ENCODE measurements at places on chromosomes 2 and 18. TPM values are rescaled to one million over a fixed set of nuclear protein-coding genes. Genes with fewer than 3 reads are reported as not detected.

DNA sequence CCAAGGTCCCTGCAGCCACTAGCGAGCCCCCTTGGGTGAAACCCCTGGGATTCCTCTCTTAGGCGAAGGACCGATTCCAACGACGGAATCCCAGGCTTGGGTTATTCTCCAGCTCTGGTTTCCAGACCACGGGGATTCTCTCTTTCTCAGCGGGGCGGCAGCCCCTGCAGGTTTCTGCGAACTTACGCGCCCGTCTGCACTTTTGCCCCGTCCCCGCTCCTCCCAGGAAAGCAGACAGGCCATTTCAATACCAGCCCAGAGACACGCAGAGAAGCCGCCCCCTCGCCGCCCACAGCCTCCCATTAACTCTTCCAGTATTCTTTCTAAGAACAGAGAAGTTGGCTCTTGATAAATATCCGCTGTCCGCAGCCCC is 1.2 kb downstream of the CBLN2 start:
- no peak for DNase-seq

Gene AGXT
- polyA plus RNA-seq, result 0.08 TPM

DNA sequence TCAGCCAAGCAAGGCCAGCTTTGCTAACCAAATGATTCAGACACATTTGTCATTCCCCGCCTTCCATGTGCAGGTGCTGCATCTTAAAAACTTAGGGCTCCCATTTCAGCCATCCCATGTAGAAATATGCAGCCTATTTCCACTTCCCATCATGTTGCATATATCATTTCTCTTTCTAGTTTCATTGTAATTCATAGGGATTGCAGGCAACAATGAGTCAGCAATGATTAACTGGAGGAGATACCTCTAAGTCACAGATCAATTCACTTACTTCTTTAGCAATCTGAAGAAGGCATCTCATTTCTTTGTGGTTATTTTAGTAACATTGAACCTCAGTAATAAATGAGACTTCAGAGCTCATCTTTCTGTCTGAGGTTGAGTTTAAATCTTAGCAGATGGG is 276.1 kb upstream of the PKDCC start:
- DNase-seq, result no peak

DNA sequence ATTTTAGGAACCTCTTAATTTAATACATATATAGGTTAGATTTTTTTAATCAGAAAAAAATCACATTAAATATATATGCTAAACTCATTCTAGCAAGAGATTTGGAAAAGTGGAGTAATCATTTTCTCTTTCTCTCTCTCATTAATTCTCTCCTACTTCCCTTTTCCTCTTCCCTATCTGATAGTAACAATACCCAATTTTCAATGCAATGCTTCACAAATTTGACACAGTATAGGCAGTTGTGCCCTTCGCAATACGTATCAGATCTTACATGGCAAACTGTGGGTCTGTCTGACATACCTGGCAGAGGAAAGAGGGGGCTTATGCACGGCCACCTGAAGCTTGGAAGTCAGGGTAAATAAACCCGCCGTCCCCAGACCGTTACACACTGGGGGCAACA is 444.3 kb downstream of the NBAS start:
- no peak for DNase-seq

DNA sequence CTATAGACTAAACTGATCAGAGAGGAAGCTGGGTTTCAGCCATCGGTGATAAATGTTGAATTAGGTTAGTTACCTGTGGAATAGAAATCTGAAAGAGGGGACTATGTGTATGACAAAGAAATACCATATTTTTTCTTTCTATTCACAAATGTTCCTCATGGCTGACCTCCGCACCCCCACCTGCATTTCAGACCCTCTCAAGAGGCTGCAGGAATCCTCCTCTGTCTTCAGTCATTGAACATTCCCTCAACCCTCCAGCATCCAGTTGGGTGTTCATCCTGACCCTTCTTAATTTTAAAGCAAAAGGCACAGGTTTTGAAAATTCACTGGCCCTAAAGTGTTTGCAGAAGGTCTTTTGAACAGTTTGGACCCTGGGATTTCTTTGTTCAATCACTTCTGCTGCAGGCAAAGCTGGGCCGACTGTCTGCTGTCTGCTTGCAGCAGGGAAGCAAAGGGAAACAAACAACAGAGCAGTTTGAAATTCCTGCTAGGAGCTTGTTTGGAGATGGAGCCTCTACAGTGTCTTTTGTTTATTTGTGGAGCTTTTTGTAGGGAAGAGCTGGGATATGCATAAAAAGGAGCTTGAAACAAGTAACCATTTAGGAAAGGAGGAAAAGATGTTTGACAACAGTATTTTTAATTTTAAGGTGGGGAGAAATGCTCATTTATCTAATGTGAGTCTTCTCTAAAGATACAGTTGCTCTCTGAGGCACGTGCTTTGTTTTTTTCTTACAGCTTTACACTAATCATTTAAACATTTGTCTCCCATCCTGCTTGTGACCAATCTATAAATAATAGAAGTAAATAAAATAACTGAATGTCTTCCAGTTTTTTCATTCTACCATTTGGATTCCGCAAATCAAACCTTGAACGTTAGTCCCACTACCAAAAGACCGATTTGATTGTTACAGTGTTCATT is 213.3 kb upstream of the MMADHC start:
- no peak for DNase-seq

- DNase-seq, result no peak
Measured at GRCh38 chr2:24730481-24730880, 62.7 kb downstream of the PTRHD1 start.

Measured in left renal cortex interstitium (tissue), 4 donors.